ENCODE measurements at places on chromosomes 3 and 15.
A peak's percentile ranks its signal among the peaks of the same experiment; 100 is the strongest.

DNA sequence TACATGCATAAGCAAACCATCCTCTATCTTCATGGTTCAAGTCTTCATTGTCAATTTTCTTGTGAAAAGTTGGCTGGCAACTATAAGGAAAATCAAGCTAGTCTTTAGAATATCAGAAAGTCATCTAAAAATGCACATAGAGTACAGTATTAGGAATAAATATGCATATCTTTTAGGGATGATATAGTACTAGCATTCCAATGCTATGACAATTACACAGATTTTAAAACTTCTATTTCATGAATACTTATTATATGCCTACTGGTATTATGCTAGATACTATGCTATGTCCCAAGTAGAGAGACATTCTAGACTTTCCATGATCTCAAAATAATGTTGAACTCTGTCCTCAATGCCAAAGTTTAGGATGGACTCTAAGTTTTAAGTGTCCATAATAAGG, 81.3 kb upstream of the NAALADL2 start:
- DNase-seq: no peak

DNA sequence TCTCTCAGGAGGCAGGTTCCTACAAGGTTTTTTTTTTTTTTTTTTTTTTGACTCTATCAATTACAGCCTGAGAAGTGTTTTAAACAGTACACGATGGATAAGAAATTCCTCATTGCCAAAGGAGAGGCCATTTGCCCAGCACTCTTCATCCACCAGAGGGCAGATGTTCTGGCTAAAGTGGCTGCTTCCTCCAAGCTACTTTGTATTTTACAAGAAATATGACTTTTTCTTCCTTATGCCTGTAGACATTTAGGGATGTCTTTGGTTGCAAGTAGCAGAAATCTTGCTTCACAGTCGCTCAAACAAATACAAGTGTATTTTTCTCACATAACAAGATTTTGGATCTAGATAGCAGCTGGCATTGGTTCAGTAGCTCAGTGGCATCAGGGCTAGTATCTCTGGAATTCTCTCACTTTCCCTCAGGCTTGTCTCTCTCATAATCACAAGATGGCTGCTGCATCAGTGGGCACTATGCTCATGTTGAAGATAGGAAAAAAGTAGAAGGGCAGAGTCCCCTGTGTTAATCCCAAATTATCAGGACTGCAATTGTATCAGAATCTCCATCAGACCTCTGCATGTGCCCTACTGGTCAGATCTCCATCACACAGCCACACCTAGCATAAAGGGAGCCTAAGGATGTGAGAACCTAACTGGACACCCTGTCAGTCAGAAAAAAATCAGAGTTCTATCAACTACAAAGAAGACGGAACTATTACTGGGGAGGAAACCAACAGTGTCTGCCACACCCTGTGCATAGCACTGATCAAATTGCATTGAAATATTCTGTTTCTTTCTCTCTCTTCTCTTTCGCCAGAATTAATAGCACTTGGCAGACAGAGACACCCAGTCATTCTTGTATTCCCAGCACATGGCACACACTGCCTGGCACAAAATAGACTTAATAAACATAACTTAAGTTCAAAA, 138.9 kb upstream of the COL8A1 start:
- no peak for DNase-seq

DNA sequence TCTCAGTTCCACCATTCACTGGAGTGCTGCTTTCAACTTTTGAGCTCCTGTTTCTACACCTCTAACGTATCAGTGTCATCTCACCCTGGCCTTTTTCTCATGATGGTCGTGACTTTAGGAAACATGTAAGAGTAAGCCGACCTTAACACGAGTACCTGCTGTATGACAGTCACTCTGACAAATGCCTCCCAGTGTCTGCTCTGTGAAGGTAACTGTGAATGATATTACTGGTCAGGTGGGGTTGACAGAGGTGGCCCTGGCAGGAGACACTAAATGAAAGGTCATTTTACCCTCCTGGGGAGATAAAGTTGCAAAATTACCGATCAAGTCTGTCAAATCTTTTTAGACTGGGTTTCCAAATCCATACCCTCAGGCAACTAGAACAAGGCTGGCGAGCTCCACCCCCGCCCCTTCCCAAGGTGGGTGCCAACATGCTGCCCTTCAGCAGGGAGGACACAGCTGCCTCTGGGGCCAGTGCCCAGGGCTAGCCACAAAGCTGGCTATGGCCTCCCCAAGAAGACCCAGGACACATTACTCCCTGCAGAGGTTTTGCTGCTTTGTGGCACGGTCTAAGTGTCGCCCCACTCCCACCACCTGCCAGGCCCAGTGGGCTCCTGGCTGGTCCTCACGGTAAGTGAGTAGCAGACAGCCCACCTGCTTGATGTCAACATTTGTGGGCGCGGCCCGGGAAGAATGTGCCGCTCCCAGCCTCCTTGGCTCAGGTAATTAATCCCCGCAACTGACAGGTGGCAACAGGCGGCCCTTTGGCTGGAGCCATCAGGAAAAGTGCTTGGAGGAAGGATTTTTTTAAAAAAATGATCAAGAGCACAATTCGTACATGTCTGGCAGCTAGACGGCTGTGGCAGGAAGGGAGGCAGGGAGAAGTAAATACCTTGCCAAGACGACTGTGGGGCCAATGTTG, 211.8 kb downstream of the TP63 start:
- no peak for DNase-seq

GRCh38 chr3:141385406-141386125, 17.3 kb downstream of the ZBTB38 start:
- no peak for DNase-seq

DNA sequence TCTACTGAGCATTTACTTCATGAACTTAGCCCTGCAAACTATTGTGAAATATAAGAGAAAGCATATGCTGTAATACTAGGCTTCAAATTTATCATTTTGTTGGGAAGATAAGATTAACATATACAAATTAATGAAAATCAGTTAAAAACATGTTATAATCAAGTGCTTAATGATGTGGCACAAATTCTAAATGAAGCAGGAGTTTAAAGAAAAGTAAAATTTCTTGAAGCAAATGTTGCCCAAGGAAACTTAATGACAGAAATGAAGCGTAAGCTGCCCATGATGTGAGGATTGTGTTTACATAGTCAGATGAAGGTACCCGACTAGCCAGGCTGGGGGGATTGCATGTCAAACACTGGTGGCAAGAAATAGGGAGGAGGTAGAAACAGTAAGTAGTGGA, 103.1 kb upstream of the GAP43 start:
- DNase-seq: no peak

GRCh38 chr3:77467702-77468625, 428.1 kb downstream of the ROBO2 start:
- no peak for DNase-seq

- DNase-seq: no peak
These were observed 27.7 kb upstream of the SLC4A7 start for GRCh38 chr3:27511724-27512422.

DNA sequence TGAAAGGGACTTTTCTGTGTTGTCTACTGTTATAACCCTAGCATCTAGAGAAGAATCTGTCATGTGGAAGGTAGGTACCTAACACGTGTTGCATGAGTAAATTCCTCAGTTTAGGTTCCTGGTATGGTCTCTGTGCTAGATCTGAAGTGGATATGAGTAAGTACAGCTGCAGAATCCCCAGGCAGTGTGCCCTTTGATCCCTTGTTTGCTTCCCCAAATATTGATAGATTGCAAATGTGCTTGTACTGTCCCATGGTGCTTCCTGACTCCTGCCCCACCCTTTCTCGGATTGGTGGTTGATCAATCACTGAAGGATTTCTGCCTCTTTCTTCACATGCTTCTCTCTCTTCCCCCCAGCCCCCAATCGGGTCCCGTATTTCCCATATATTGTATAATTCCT, 450.4 kb downstream of the UNC13C start:
- no peak for DNase-seq

- peak; percentile 34 for DNase-seq
These were observed 204.0 kb upstream of the NANOGP8 start for GRCh38 chr15:35289024-35289617.

GRCh38 chr3:101690972-101691371, 4.5 kb upstream of the RPL24 start:
- no peak for DNase-seq

DNA sequence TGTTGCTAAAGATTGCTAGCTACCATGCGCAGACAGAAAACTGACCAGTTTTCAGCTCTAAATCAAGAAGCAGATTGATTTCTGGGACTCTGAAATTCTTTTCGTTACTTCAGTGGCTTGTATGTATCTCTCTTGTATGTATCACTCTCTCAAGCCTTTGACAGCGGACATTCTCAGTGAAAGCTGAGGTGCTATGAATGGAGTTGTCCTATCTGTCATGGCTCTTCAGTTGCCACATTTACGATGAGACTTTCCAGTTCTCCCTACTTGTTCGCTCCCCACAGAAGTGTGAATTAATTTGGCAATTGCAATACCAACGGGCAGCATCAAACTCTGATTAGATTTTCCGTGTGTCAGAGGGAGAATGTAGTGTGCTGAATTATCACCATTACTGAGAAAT, 432.4 kb downstream of the GRM7 start:
- DNase-seq: no peak

GRCh38 chr15:92339361-92339760, 54.3 kb upstream of the ST8SIA2 start:
- DNase-seq: no peak

GRCh38 chr15:83327041-83327440, 42.6 kb upstream of the BNC1 start:
- DNase-seq: no peak

- DNase-seq: peak; percentile 73
These were observed 82.6 kb upstream of the GCNT3 start for GRCh38 chr15:59528961-59529402.

DNA sequence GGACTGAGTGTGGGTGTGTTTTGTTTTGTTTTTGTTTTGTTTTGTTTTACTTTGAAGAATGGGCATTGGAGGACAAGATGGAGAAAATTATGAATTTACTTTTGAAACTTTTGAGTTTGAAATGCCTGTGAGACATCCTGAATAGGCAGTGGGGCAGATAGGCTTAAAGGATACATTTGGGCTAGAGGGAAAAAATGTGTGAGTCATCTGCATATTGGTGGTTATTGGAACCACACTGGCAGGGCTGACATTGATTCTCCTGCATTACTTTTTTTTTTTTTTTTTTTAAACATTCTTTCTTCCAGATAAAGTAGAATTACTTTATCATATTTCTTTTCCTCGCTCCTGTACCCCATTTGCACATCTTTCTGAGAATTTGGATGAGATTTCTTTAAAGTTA, 56.1 kb downstream of the CALML4 start:
- DNase-seq: no peak

GRCh38 chr3:58639001-58639400, 27.6 kb downstream of the FAM3D start:
- DNase-seq: peak; percentile 50

GRCh38 chr3:126979046-126979628, 3.8 kb upstream of the PLXNA1 start:
- no peak for DNase-seq

DNA sequence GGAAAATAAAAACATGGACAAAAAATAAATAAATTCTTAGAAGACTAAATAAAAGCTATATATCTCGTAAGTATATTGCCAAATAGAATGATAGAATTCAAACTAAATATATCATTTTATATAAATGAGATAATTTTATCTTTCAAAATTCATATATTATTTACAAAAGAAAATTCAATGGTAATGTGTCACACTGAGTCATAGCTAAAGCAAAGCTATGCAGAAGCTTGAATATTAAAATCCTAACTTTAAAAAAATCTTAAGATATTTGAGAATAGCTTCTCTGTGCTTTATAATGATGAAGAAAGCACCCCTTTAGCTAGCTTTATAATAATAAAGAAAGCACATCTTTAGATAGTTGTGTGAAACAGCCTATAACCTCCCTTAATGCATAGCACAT, 1010.8 kb downstream of the OTOL1 start:
- peak; percentile 3 for DNase-seq

DNA sequence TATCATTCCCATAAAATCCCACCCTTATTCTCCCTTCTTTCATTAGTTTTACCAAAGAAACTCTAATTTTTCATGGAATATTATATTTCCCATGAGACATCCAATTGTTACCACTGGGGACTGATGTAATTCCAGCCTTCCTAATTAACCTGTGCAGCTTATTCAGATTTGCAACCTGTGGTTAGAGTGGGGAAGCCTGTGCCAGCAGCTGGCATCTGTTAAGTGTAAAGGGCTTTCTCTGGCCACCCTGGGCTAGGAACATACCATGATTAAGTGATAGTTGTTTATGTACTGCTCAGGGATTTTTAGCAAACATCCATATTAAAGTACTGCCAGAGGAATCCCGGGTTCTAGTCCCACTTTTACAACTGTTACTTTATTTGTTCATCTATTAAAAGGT, 78.2 kb downstream of the TPRG1 start:
- DNase-seq: no peak

GRCh38 chr15:45401665-45402161, 23.4 kb upstream of the GATM start:
- DNase-seq: no peak

DNA sequence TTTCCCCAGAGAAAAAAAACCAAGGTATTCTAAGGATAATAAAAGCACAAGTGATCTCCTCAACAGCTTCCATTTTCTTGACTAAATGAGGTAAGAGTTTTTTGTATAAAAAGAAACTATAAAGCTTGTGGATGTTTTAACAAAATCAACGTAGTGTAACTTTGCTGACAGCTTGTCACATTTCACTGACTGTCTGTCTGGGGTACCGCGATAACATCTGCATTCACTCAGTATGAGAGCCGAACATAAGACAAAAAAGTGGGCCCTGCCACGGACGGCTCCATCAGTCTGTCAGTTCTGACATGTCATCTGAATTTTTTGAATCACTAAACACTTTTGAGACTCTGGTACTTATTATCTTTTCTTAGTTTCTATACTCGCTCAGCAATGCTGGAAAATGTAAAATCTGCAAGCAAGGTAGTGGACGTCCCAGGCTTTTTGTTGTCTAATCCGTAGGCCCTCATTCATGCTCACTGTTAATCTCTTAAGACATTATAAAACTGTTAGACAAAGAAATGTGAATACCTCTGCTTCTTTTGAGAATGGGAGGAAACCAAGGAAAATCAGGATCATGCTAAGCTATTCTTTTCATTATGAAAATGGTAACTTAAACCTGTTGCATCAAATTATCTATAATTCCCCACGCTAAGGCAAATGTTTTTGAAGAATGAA, 307.1 kb downstream of the MECOM start:
- DNase-seq: no peak

- DNase-seq: no peak
These were observed 171.0 kb upstream of the RARB start for GRCh38 chr3:25257026-25257425.

DNA sequence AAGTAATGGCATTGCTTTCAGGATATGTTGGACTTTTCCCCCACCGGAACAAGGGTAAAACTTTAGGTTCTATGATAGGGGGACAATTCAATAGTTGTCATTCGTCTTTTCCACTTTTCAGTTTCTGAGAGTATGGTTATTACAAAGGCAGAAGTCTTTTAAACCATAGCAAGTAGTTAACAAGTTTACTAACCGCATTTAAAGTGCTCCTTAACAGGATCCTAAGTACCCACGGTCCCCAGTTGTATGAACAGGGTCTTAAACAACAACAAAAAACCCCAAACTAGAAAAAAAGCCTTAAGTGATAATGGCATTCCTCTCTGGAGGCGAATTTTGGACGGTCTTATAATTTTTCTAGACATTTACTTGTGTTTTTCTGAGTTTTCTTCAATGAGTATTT, 831 bp downstream of the IFT57 start:
- no peak for DNase-seq

- DNase-seq: no peak
These were observed 30.4 kb upstream of the KCNMB2 start for GRCh38 chr3:178505832-178506231.

GRCh38 chr3:180131169-180131568, 94.4 kb upstream of the PEX5L start:
- DNase-seq: no peak

Measured in hepatic stellate cell (primary cell).